ENCODE measurements at places on chromosomes 3 and 15.
A peak's percentile ranks its signal among the peaks of the same experiment; 100 is the strongest.

DNA sequence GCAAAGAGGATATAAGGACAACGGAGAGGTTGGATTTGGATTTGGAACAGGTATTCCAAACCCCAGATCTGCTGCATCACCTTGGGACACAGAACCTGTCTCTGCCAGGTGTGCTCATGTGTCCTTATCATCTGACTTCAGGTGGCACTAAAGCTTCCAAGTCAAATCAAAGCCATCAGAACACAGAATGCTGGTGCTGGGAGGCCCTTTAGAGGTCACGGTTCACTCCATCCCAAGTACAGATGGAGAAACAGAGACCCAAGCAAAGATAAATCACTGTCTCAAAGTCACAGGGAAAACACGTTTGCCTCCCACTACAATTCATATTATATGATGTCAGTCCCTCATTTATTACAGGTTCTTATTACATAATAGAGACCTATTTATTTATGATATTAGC is 72.8 kb downstream of the HES1 start:
- DNase-seq = no peak

DNA sequence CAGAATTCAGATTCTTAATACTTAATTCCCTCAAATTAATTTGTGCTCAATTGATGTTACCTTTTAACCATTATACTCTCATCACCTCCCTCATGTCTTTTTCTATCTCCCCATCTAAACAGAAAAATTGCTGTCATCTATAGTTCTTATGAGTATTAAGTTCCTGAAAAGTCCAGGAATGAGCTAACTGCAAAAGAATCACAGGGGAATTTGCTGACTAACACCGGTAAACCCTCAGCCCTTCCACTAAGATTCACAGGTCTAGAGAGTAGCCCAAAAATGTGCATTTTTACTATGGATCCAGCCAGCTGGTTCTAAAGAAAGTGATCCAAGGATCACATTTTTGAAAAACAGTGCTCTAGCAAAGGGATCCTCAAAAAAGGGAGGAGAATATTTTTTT is 67.0 kb downstream of the SETD2 start:
- no peak for DNase-seq

- no peak for DNase-seq
These were observed 55.2 kb downstream of the TMOD3 start for GRCh38 chr15:51884517-51885236.

GRCh38 chr3:162103808-162104207 is 607.2 kb downstream of the OTOL1 start:
- DNase-seq = no peak

- DNase-seq = no peak
These were observed 113.2 kb upstream of the TP63 start for GRCh38 chr3:189517981-189518380.

DNA sequence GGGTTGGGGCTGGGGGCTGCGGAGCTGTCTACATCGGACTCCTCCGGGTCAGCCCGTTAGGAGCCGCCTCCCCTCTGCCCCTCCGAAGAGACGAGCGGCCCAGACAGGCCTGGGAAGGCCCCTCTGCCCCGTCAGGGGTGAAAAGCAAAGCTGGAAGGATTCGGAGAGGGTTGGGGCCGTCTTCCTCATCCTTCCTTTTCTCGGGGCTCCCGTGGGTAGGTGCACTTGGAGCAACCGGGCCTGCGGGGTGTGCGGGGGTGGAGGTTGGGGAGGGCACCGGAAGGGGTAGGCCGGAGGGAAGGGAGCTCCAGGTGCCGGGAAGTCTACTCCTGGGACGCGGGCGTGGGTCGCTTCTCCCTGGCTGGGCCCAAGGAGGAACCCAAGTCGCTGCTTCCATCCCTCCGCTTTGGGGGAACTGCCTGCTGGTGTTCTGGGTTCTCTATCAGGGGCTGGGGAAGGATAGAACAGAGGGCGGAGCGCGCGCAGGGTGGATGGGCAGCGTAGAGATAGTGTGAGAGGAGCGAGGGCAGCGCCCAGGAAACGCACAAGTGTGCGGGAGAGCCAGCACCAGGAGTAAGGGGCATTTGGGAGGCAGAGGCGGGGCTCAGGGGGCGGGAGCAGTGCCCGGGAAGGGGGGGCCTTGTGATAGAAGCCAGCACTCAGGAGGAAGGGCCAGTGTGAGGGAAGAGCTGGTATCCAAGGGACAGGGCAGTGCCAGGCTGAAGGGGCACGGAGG is 590 bp downstream of the POLR2H start:
- DNase-seq = peak; percentile 77

DNA sequence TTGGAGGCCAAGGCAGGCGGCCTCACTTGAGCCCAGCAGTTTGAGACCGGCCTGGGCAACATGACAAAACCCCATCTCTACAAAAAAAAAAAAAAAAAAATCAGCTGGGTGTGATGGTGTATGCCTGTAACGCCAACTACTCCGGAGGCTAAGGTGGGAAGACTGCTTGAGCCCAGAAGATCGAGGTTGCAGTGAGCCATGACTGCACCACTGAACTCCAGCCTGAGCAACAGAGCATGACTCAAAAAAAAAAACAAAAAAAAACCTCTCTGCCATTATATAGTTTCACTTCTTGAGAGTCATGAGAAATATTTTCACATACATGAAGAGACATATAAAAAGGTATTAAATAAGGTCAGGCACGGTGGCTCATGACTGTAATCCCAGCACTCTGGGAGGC is 45.9 kb upstream of the CP start:
- no peak for DNase-seq

DNA sequence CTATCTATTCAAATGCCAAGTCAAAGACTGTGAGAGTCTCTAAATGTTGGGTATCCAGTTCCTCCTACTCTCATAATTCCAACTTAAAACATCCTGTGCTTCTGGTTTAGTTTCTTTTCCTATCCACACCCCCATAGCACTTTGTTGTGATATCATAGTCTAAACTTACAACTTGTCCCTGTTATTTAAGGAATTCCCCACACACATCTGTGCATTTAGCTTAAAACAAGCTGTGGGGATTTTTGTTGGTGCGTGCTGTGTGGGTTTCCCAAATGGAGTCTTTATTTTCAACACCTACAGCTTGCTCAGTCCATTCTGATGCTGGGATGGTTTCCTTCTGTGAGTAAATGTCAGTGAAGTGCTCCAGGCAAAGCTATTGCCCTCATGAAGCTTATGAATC is 167.3 kb downstream of the GMNC start:
- no peak for DNase-seq

DNA sequence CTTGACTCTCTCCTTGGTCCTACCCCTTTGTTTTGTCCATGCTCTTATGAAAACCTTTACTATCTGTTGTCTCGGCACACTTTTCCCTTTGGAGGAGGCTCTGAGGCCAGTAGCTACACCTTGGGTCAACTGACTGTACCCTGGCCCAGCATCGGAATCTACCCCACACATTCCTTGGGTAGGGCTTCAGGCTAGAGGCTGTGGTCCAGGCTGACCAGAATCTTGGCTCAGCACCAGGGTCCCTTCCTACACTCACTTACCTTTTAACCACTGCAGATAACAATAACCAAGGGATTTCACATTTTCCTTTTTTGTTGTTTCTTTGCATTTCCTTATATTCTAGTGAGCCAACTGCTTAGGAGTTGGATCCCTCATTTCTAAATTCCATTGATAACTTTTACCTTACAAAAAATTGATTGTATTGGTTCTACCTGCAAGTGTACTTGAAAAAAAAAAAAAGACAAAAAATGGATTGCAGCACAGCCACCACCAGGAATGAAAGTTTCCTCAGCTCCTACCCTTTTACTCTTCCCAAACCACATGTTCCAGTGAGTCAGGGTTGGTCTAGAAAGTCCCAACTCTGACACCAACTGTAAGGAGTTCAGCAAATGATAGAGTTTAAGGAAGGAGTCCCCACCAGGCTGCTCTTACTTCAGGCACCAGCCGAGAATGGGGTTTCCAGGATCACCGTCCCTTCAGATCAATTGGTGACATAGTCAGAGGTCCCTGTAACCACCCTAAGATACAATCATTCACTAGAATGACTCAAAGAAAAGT is 95.6 kb downstream of the FBLN2 start:
- DNase-seq = no peak

DNA sequence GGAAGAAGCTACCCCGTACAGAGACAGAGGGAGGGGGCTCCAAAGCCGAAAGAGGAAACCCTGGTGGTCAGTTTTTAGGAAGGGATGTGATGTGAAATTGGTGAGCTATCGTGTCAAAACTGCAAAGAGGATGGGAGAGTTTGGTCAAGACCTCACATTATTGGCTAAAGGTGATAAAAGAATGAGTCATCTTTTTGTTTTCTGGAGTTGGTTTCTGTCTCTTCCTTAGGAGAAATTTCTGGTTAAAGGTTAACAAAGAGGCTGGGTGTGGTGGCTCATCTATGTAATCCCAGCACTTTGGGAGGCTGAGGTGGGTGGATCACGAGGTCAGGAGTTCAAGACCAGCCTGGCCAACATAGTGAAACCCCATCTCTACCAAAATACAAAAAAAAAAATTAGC is 217.8 kb upstream of the CBLB start:
- no peak for DNase-seq

- DNase-seq = no peak
These were observed 123.2 kb downstream of the TP63 start for GRCh38 chr3:189754356-189754755.

All from NCI-H2227 treated with DMSO at 0.1 percent for 48 hours (cell line).